ENCODE measurements at places on chromosomes 12 and 14. TPM values are rescaled to one million over a fixed set of nuclear protein-coding genes. Genes with fewer than 3 reads are reported as not detected.

GRCh38 chr14:104297313-104297704 is 158.9 kb downstream of the KIF26A start:
- DNase-seq, result no peak

DNA sequence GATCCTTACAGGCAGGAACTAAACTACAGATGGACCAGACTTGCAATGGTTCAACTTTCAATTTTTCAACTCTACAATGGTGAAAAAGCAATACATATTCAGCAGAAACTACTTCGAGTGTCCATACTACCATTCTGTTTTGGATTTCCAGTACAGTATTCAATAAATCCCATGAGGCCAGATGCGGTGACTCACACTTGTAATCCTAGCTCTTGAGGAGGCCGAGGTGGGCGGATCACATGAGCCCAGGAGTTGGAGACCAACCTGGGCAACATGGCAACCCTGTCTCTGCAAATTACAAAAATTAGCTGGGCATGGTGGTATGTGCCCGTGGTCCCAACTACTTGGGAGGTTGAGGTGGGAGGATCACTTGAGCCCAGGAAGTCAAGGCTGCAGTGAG is 336.1 kb downstream of the MED13L start:
- no peak for DNase-seq

- DNase-seq, result no peak
Observed at GRCh38 chr12:23493672-23494071, 455.8 kb downstream of the SOX5 start.

The POP5 gene
- total RNA-seq, result 23.2 TPM

- peak; percentile 99 for DNase-seq
Observed at GRCh38 chr12:4273652-4274395, at the start of gene CCND2. TSS of gene CCND2 (plus strand) at chr12:4273762. CDS start at chr12:4274041, 279 bp downstream.

The PYGL gene
- total RNA-seq, result 16.9 TPM

The TEX52 gene
- total RNA-seq, result not detected

- DNase-seq, result no peak
Observed at GRCh38 chr14:93105362-93105761, 10.4 kb downstream of the ITPK1 start.

DNA sequence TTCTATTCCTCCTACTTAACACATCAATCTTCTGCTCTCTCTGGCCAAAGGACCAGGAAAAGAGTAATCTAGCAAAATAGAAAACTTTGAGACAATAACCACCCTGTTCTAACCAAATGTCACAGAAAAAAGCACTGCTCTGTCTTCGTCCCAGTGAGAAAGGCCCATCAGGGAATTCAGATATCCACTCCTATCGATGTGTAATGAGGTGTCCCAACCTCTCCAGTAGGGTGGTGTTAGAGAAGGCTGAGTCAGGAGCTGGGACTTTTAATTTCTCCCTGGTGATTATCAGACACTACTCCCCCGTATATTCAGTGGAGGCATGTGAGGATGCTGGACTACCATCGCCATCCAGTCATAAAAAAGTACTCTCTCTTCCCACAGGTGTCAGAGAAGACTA is 130.3 kb downstream of the TMTC3 start:
- no peak for DNase-seq

GRCh38 chr12:51082561-51083125 is 753 bp downstream of the CSRNP2 start:
- DNase-seq, result peak; percentile 70

The KRT72 gene
- total RNA-seq, result 0.21 TPM

The TSHR gene
- total RNA-seq, result 1.7 TPM

GRCh38 chr14:63431466-63431865 is 111.7 kb downstream of the PPP2R5E start:
- no peak for DNase-seq

The A2M gene
- 296 TPM for total RNA-seq
